ENCODE measurements at places on chromosomes 1 and 21.

DNA sequence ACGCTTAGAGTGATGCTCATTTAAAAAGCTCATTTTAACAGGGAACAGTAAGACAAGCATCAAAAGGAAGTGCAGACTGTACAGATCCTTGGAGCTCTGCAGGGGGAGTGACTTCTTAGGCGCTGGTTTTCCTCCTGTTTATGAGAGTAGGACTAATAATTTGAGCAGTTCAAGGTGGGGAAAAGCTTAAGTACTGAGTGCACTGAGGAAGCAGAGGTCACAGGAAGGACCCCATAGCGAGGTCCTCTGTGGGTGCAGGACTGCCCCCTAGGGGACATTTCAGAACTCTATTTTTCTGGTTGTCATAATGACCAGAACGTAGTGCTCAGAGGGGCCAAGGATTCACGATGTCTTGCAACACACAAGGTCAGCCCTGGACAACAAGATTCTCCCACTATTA lies 112.1 kb downstream of the HLCS start:
- DNase-seq, result no peak

DNA sequence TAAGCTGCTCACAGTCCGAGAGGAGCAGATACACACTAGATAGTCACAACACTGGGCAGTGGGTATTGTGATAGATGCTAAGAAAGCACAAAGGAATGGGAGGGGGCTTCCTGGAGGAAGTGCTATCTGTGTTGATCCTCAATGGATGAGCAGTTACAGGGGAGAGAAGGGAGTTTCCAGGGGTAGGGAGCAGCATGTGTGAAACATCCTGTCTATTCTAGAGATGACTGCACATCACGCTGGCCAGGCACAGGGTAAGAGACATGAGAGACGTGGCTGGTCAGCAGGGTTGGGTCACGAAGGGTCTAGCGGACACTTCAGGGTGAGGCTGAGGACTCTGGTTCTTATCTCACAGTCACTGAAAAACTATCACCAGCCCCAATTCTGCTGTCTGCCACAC lies 235.2 kb downstream of the TRABD2B start:
- DNase-seq, result no peak

DNA sequence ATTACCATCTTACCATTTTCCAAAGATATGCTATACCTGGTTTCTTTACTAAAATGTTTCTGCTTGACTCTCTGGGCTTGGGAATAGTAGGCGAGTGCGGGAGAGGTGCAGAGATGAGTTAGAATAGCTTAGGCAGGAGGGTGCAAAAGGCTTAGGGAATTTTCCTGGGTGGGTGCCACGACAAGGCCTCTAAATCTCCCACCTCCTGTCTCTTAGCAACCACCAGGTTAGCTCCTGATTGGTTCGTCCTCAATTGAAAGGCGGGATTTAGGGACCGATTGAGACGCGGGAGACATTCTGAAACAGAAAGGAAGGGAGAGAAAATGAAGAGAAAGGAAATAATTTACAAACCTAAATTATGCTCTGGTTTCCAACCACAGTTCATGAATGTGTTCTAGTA lies 3.1 kb downstream of the ACKR1 start:
- no peak for DNase-seq

GRCh38 chr1:108106775-108107174 lies 93.4 kb downstream of the SLC25A24 start:
- no peak for DNase-seq

GRCh38 chr1:219629296-219629880 lies 16.5 kb upstream of the ZC3H11B start:
- DNase-seq, result no peak

DNA sequence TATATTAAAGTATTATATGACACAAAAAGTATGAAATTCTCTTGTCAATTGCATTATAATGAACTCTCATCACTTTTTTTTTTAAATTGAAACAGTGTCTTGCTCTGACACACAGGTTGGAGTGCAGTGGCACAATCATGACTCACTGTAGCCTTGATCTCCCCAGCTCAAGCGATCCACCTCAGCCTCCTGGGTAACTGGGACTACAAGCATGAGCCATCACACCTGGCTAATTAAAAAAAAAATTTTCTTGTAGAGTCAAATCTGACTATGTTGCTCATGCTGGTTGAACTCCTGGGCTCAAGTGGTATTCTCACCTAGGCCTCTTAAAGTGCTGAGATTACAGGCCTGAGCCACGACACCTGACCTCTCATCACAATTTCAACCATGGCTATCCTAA lies 259.3 kb downstream of the S1PR1 start:
- no peak for DNase-seq

GRCh38 chr21:17988102-17988437 lies 168.9 kb upstream of the C21orf91 start:
- no peak for DNase-seq

GRCh38 chr21:41920476-41920875 lies 33.3 kb downstream of the C2CD2 start:
- DNase-seq, result no peak

DNA sequence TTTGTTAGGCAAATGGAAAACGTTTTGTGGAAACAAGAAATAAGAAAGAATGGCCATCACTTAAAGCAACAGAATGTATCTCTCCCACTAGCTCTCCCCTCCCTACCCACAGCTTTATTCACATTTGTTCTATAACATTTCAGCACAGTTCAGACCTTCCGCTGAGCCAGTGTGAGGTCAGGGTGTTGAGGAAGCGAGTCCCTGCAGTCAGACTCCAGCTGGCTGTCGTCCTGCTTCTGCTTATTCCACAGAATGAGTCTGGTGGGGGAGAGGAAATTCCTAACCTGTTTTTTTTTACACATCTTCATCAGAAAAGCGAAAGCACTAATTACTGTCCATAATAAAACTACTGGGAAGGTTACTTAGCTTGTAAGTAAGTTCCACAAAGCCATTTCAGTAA lies 39.0 kb downstream of the MRPL39 start:
- no peak for DNase-seq

GRCh38 chr1:19710825-19711611 lies 46.3 kb downstream of the HTR6 start:
- DNase-seq, result peak; percentile 27

DNA sequence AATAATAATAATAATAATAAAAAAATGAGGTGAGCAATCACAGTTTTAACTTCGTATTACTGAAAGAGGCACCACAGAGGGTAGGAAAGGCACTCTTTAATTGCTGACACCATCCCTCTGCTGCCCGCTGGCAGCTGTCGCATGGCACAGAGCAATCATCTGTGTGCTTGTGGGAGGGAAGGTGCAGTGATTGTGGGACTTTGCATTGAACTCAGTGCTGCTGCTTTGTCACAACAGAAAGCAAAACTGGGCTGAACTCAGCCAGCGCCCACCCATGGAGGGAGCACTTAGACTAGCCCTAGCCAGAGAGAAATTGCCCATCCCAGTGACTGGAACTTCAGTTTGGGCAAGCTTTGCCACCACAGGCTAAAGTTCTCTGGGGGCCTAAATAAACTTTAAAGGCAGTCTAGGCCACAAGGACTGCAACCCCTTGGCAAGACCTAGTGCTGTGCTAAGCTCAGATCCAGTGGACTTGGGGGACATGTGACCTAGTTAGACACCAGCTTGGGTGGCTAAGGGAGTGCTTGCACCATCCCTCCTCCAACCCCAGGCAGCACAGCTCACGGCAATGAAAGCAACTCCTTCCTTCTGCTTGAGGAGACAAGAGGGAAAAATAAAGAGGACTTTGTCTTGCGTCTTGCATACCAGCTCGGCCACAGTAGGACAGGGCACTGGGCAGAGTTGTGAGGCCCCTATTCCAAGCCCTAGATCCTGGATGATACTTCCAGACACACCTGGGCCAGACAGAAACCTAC lies 59.3 kb downstream of the WDR4 start:
- DNase-seq, result no peak

GRCh38 chr1:96116731-96117130 lies 604.9 kb upstream of the PTBP2 start:
- no peak for DNase-seq

GRCh38 chr1:43274125-43274803 lies 4.5 kb downstream of the TMEM125 start:
- no peak for DNase-seq

- DNase-seq, result no peak
These were observed 86.1 kb upstream of the CYYR1 start for GRCh38 chr21:26659182-26659581.

DNA sequence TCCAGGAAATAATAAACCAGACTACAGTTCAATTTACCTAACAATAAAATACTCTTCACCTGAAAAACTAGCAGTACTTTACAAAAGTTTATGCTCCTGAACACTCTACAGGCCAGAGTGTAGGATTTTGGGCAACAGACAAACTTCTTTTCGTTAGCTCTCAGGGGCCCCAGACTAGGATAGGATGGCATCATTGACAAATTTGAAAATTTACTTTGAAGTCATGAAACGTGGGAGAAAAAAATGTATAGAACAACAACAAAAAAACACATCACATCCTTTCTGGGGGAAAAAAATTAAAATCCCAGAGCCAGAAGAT lies 1.2 kb downstream of the PTP4A2 start:
- no peak for DNase-seq

DNA sequence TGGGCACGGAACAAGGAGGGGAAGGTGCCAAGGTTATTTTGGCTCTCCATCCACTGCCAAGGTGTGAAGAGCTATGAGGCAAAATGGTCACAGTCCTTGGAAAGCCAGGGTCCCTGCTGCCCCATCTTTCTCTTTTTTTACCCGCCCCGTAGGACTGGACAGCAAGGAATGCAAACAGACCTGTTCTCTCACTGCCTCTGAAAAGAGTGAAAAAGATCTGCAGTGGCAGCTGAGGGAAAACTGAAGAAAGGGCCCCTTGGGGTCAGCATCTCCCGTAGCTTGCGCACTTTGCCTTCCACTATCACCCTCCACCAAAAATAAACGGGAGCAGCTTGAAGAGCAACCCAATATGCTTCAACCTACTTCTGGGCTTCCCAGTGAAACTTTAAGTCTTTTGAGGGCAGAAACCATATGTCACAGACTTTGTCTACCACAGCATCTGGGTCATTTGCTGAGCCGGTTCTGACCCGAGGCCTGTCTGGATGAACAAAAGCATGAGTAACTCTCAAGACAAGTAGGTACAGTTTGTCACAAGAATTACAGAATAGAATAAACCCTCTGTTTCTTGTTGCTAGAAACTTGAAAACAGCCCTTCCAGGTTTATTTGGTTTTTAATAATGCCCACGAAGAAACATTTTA lies 9.4 kb upstream of the KIF14 start:
- DNase-seq, result no peak

DNA sequence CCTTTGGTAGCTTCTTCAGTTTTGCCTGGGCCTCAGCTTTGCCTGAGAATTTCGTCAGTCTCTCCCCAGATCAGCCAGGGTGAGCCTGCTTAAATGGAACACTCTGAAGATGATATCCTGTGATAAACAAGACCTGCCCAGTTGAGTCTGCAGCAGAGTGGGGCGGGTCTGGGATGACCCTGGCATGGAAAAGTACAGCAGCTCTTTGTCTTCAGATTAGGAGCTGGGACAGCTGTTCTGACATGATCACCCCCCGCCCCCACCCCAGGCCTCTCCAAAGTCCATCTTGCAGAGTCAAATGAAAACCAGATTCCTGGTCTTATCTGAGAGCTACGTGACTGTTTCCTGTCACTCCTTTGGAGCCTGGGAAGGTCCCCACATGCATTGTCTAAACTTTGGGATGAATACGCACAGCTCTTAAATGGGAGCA lies 2.2 kb upstream of the TMEM51 start:
- no peak for DNase-seq

GRCh38 chr1:241632987-241633386 lies 7.2 kb downstream of the CHML start:
- no peak for DNase-seq

GRCh38 chr1:82091265-82091664 lies 290.5 kb downstream of the ADGRL2 start:
- DNase-seq, result no peak

DNA sequence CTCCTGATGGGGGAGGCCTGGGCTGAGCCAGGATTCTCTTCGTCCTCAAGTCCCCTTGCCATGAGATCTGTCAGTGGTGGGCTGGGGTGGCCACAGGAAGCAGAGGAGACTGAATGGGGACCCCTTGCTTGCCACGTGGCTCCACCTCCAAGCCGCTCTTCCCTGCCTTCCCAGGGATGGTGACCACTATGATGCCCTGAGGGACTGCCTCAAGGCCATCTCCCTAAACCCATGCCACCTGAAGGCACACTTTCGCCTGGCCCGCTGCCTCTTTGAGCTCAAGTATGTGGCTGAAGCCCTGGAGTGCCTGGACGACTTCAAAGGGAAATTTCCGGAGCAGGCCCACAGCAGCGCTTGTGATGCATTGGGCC lies 20.9 kb upstream of the TMEM222 start:
- DNase-seq, result no peak

- no peak for DNase-seq
These were observed 264.6 kb upstream of the PROX1 start for GRCh38 chr1:213723187-213723586.

DNA sequence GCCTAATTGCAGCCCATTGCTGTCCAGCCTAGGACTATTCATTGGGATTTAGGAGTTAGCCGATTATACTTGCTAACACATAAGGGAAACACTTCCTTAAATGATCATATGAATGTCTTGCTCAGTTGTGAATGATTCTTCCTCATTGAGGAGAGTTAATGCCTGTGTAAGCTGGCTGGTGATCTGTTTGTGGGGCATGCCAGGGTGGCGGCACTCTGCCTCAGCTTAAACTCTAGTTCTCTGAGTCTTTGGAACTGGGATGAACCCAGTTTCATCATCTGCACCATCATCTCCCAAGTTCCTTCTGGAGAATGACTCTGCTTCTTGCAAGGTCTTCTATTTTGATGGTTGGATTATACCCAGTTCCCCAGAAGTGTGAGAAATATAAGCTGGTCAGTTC lies 23.9 kb upstream of the SLAMF6 start:
- no peak for DNase-seq

Data from stimulated activated CD4-positive, alpha-beta T cell treated with anti-CD3 and anti-CD28 coated beads, Interleukin-15, amount 100 ng/mL, for 48 hours (primary cell).